GM10248 (cell line): ENCODE measurements at places on chromosomes 6 and 20.
A peak's percentile ranks its signal among the peaks of the same experiment; 100 is the strongest.

GRCh38 chr6:105135056-105135455, 44.8 kb downstream of the POPDC3 start:
- no peak for DNase-seq

DNA sequence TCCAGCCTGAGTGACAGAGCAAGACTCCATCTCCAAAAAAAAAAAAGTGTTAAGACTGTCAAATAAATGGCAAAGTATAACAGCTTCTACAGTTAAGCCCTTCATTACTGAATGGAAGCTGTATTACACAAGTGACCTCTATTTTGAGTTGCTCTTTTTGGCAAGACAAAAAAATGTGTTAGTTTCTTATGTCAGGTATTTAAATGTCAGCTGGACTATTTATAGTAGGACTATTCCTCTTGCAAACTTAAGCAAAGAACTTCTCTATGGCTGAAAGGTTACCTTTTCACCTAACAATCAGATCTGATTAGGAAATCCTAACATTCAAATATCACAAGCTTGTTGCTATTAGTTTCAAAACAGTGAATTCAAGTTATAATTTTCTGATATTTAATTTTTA, 12.4 kb downstream of the UBE2V1 start:
- no peak for DNase-seq

DNA sequence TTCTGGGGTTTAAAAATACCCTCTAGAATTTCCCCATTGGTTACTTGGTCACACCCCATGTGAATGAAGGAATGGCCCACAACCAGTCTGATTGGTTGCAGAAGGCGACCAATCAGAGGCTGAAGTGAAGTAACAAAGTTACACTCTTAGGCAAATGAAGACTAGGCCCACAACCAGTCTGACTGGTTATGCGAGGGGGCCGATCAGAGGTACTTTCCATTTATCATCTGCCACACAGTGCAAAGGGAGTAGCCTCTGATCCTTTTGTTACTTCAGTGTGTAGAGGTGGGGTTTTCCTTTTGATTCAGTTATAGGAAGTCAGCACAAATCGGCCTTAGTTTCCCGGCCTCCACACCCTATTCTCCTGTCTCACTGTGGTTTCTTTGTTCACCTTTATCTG, 61.2 kb upstream of the SGK1 start:
- DNase-seq = peak; percentile 15

- no peak for DNase-seq
Observed at GRCh38 chr6:143271024-143271423, 179.5 kb downstream of the ADAT2 start.

DNA sequence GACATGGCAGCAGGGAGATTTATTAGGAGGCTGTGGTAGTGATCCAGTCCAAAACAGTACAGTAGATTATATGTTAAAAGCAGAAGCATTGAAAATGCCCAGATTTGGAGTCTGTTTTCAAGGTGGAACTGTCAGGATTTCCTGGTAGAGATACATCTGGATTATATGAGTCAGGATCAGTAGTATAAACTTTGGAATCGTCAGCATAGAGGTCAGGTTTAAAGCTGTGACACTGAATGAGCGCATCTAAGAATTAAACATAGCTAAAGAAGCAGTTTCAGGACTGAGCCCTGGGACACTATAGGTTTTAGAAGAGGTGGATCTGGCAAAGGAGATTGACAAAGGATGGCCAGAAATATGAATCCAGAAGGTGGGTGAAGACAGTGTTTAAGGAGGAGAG, 60.4 kb downstream of the RNF144B start:
- DNase-seq = no peak

DNA sequence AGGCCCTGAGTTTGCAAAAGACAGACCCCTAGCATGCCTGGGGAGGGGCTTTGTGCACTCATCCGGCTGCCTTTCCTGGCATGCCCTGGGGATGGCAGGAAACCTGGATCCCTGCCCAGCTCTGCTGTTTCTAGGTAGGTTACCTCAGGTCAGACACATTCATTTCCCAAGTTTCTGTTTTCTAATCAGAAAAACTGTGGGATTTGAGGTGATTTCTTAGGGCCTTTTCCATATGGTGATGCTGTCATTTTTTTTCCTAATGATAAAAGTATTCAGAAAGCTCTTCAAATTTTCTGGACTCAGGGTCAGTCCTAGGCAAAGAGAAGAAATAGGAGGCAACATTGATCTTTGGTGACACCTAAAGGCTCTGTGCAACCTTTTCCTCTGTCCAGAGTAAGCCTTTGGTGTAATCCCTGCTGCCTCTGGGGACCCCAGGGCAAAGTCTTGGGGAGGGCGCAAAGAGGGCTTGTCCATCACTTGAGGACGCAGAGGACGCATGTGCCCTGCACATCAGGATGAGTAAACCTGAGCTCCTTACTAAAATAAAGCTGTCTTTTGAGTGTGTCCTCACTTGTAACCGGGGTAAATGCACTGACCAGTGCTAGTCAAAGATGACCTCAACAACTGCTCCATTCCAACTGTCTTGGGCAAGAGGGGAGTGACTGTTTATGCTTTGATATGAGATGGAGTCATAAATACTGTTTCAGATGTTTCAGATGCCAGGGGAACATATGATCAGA, 13.5 kb upstream of the TRAM2 start:
- no peak for DNase-seq

- no peak for DNase-seq
Observed at GRCh38 chr6:116313101-116313776, 33.5 kb upstream of the TSPYL1 start.

DNA sequence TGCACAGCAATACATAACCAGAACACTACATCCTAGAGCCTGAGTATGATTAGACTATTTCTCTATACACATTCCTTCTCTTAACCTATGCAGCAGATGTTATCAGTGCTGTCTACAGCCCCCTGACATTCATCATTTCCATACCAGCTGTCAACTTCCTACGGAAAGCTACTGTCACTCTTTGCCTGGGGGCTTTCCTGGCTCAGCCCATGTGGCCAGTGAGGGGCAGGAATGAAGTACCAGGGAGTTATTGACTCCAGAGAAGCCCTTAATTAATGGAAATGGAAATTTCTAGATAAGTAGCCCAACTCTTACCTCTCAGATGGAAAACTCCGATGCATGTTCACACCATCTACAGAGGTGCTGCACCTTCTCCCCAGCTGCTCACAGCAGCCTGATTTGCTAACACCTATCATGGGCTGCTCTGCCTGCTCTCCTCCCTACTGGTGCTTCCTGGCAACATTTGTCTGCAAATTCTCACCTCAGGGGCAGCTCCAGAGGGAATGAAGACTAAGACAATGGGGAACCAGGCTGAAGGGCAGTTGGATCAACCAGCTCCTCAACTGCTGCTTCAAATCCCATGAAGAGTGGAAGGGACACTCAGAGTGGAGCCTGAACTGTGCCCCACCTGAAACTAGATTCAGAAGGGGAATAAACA, 59.6 kb downstream of the LINC00237 start:
- DNase-seq = no peak
